ENCODE measurements at places on chromosomes 16 and 17. TPM values are rescaled to one million over a fixed set of nuclear protein-coding genes. Genes with fewer than 3 reads are reported as not detected.

- no peak for DNase-seq
These were observed 4.8 kb downstream of the RASL10B start for GRCh38 chr17:35736236-35736635.

GRCh38 chr17:29059281-29059680 is 16.3 kb downstream of the PIPOX start:
- no peak for DNase-seq

GRCh38 chr16:59327894-59328293 is 593.8 kb upstream of the GOT2 start:
- DNase-seq = no peak

MMP28 gene
- polyA plus RNA-seq = 4.5 TPM

HOXB3 gene
- 9.1 TPM for polyA plus RNA-seq
